ENCODE measurements at places on chromosomes 16 and 17.

DNA sequence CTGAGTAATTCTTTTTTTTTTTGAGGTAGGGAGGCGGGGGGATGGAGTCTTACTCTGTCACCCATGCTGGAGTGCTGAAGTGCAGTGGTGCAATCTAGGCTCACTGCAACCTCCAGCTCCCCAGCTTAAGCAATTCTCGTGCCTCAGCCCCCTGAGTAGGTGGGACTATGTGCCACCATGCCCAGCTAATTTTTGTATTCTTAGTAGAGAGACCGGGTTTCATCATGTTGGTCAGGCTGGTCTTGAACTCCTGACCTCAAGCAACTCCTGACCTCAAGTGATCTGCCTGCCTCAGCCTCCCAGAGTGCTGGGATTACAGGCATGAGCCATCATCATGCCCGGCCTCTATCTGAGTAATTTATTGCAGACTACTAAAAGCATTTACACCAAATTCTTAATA is 19.4 kb downstream of the KPNB1 start:
- H3K27me3 ChIP-seq = no peaks in the 10 kb centered on the region
- no peak for DNase-seq

DNA sequence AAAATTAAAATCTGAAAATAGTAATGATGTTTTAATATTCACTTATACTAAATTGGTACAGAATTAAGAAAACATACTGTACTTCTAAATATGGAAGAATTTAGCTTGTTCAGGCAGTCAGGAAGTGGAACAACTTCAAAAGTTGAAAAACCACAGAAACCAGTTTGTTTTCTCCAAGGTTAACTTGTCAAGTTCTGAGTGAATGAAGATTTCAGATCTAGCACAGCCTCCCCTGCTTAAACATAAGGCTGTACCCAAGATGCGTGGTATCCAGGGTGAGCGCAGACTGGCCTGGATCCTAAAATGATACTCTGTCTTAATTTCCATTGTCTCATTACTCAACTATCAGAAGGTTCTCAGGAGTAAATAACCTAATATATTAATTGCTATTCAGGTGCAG is 730.7 kb upstream of the KIF2B start:
- no peak overlapping the region for H3K27ac ChIP-seq
- DNase-seq = no peak
- H3K4me3 ChIP-seq = no peak overlapping the region
- no peaks in the 10 kb centered on the region for H3K4me1 ChIP-seq
- H3K27me3 ChIP-seq = no peaks in the 10 kb centered on the region
- no peaks in the 10 kb centered on the region for H3K36me3 ChIP-seq

GRCh38 chr17:78535273-78536197 is 41.7 kb downstream of the DNAH17 start:
- H3K4me3 ChIP-seq = no peak overlapping the region
- H3K4me1 ChIP-seq = no peaks in the 10 kb centered on the region
- H3K27ac ChIP-seq = no peak overlapping the region
- no peaks in the 10 kb centered on the region for H3K27me3 ChIP-seq
- H3K36me3 ChIP-seq = no peaks in the 10 kb centered on the region

DNA sequence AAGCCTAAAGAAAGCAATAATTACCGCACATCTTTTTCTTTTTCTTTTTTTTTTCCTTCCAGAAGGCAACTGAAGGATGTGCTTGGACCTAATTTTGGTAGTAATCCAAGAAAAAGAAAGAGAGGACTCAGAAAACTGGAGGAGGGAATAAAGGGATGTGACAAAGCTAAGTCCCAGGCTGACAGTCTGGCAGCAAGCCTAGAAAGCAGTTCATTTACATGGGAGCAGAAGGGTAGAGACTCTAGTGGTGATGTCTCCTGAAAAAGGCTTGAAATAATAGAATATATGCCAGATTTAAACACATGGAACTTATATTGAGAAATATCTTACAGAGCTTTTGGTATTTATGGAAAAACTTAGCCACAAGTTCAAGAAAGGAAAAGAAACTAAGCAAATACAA is 101.0 kb upstream of the SHISA6 start:
- H3K4me3 ChIP-seq = no peak overlapping the region
- H3K27ac ChIP-seq = no peak overlapping the region
- DNase-seq = no peak
- no peaks in the 10 kb centered on the region for H3K27me3 ChIP-seq
- H3K36me3 ChIP-seq = no peaks in the 10 kb centered on the region

- no peak overlapping the region for H3K27ac ChIP-seq
- no peak overlapping the region for H3K4me3 ChIP-seq
- H3K4me1 ChIP-seq = no peaks in the 10 kb centered on the region
- DNase-seq = no peak
- no peaks in the 10 kb centered on the region for H3K27me3 ChIP-seq
Observed at GRCh38 chr17:3738562-3739295, 15.0 kb downstream of the HASPIN start.

DNA sequence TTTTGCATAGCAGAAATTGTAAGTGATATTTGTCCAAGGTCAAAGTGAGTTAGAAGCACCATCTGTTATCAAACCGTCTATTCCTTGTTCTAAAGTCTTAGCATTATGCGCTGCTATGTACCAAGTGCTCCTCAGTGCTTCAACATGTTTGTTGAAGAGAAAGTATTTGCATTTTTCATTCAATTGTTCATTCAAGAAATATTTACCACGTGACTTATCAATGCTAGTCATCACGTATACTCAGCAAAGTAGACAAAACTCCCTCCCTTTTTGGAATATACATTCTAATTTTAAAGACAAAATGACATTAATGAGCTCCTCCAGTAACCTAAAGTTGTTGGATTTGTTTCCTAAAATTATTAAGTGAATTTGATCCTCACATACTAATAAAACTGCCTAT is 388.0 kb upstream of the CDH8 start:
- H3K36me3 ChIP-seq = no peaks in the 10 kb centered on the region
- H3K27me3 ChIP-seq = no peaks in the 10 kb centered on the region
- H3K27ac ChIP-seq = no peak overlapping the region
- DNase-seq = no peak

DNA sequence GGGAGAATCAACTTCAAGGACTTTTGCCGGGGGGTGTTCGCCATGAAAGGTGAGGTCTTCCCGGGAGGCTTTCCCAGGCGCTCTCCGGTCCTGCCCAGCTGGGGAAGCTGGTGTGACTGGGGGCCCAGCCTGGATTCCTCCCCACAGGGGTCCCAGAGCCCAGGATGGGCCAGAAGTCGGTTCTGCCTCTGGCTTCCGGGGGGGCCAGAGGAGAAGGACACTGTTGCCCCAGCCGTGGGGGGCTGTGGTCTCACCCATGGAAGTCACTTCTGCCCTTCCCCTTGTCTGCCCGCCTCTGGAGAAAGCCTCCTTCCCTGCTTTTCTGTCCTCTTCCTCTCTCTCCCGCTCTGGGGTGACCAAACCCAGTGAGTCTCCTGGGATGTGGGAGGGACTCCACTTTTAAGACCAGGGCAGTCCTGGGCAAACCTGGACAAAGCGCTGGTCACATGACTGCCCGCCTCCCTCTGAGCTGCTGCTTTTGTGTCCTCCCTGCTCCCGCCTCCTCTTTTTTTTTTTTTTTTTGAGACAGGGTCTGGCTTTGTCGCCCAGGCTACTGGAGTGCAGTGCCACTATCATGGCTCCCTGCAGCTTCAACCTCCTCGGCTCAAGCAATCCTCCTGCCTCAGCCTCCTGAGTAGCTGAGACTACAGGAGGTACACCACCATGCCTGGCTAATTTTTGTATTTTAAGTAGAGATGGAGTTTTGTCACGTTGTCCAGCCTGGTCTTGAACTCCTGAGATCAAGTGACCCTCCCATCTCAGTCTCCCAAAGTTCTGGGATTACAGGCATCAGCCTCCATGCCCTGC is 40.6 kb downstream of the RAB11FIP4 start:
- no peaks in the 10 kb centered on the region for H3K36me3 ChIP-seq
- no peak for DNase-seq
- H3K27me3 ChIP-seq = no peaks in the 10 kb centered on the region
- no peaks in the 10 kb centered on the region for H3K4me1 ChIP-seq
